NCI-H2081 treated with DMSO at 0.1 percent for 48 hours (cell line): ENCODE measurements at places on chromosomes 11 and 22.

DNA sequence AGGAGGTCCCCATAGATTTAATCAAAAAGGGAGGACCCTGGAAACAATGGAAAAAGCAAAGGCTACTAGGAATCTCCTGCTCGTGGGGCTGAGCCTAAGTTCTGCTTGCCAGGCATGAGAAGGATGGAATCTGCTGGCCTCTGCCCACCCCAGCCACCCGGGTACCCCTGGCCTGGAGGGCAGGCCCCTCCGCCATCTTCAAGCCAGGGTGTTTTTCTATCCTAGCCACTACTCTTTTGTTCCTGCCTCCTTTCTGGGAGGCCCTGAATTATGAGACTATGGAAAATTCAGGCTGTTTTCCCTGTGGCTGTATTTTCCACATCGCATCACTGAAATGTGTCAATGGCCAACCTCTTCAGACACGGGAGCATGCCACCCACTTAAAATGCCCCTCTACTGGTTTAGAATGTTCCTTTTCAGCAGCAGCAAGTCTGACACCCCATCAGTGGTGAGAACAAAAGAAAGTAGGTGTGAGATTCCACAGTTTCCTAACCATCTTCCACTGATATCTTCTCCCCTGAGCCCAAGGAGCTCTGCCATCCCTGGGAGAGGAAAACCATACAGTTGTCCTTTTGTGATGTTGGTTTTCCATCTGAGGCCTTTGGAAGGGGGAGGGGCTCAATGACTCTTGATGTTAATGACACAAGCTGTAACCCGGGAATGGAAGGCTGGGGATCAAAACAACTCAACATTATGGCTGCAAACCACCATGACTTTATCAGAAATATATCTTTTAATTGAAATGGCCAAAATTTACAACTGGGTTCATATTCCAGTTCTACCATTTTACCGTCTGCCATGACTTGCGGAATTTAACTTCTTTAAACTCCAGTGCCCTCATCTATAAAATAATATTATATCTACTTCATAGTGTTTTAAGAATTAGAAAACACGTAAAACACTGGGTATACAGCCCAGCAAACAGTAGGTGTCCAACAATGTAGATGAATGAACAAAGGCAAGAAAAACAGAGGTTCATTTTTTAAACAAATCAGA lies 22.2 kb downstream of the DKK3 start:
- no peak for DNase-seq

DNA sequence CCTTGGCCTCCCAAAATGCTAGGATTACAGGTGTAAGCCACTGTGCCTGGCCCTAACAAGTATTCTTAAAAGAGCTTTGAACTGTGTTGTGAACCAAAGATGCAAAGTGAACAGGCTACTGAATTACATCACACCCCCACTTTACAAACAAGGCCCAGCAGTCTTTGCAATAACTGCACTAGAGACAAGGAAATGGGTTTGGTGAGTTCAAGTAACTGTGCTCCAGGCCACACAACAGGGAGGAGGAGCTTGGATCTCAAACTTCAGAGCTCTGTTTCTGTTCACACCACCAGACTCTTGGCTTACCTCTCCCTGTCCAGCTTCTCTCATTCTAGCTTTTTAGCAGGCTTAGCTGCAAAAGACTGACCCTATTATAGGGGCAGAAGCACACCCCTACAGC lies 30.4 kb upstream of the RASL10A start:
- DNase-seq = no peak

DNA sequence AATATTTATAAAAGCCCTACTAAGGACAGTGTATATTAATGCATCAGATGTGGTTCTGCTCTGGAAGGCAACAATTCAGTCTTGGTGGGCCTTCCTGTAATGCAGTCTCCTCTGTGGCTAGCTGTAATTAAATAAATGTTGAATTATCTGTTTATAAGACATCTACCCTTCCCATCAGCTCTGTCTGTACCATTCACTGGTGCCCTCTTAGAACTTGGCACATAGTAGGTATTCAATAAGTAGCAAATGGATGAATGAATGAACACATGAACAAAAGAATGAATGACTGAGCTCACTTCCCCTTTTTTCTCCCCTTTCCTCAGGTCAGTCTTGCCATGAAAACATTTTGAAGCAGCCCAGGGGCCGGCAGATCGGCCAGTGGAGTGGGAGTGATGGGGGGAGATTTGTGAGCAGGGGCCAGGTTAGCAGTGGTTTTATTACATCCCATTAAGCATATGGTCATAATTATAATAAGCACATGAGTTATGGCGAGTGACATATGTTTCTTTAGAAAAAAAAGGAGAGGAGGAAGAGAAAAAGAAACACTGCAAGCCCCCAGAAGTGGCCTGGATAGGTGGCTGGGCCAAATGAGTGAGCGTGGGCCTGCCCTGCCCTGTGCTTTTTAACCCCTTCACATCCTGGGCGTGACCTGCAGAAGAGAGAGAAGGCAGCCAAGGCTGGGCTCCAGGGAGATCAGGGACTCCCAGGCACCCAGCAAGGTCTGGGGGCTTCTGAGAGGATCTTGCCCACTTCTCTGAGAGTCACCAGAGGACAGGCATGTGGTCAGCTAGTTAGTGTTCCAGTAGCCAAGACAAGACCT lies 48.6 kb upstream of the CD82 start:
- DNase-seq = no peak

GRCh38 chr22:30435674-30436126 lies 10.1 kb downstream of the MTFP1 start:
- DNase-seq = no peak

DNA sequence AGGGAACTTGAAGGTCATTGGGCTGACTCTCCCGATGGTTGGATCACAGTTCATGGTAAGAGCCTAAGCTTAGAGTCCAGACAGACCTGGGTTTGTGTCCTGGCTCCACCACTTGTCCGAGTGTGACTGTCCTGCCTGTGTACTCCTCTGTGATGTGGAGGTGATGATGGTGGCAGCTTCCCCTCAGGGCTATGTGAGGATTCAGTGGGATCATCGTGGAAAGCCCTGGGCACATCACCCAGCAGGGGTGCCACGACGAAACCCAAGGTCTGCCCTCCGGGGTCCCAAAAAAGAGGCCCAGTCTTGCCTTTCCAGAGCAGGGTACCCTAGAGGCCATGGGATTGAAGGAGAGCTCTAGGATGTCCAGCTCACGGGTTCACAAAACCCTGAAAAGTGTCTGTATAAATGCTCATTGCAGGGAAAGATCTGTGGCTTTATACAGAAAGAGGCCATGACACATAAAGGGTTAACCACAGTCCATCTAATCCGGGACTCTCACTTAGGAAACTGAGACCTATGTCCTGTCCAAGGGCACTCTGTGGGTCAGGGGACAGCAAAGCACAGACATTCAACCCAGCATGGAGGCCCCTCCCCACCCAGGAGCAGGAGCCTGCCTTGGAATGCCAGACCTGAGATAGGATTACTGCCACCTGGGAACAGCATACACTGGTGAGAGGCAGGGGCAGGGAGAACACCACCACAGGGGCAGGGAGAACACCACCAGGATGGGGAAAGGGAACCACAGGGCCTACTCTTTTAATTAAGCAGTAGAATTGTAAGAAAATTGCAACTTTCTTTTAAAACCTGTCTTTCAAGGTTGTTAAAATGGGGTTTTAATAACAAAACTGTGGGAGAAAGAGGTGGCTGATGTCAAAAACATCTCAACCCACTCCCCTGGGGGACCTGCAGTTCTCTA lies 51.3 kb downstream of the IGLL5 start:
- DNase-seq = no peak

- DNase-seq = peak; percentile 39
These were observed 321.0 kb downstream of the NTM start for GRCh38 chr11:131691181-131692041.

DNA sequence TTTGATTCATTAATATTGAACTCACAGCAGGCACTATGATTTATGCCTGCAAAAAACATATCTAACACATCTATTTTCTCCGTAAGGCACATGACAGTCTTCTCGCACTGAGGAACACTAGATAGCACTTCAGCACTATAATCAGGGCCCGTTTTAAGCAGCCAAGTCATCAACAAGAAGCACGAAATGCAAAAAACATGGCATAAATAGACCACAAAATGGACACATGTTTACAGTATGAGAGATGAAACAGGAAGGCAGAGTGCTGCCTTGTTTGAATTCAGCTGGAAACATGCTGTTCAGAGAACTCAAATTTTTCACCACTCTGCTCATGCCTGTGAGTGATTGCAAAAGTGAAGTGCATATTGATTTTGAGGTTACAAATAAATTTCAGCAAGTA lies 205.8 kb upstream of the PDGFD start:
- no peak for DNase-seq

- DNase-seq = no peak
These were observed 38.8 kb upstream of the TOLLIP start for GRCh38 chr11:1348146-1348795.

DNA sequence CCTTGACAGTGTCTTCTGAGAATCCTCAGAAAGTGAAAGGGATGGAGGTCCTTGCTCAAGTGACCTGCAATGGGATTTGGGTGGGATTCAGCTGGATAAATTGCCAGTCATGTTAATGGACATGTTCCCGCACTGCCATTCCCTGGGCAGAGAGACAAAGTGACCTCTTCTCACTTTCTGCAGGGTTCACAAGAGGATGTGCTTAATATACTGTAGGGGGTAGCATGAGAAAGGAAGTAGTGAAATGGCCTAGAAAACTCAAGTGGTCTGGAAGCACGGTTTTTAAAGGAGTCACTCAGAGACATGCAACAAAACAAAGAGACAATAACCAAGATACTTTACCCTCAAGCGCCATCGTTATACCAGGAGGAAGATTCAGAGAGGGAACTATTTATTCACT lies 70.2 kb downstream of the NELL1 start:
- no peak for DNase-seq

DNA sequence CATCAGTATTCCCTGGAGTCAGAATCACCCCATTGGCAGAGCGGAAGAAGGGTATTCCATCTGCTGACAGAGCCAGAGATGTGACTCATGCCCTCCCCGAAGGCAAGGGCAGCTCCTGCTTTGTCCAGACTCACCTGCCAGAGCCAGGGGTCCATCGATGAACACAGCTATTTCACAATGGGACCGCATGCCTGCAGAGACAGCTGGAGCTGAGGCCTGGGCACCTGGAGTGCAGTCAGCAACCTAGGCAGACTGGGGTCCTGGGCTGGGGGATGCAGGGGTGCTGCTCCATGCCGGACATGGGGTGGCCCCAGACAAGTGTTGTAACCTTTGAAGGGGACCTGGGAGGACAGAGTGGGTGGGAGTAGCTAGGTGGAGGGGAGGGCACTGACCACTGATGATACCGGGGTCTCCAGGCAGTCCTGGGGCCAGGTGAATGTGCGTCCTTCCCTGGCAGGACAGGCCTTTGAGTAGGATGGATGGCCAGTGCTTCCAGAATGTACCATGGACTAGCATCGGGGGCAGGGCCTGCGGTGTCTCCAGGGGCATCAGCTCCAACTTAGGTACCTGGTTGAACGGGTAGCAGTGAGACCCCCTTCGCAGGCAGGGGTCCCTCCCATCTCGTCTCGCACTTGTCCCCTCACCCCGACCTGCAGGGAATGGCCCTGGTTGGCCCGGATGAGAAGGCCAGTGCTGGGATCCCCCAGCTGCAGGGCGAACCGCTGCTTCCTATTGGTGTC lies 1.7 kb downstream of the TRPT1 start:
- DNase-seq = no peak

GRCh38 chr22:25318081-25318823 lies 98.8 kb downstream of the CRYBB2 start:
- no peak for DNase-seq

- DNase-seq = no peak
These were observed 34.2 kb upstream of the MOB2 start for GRCh38 chr11:1520663-1521267.

DNA sequence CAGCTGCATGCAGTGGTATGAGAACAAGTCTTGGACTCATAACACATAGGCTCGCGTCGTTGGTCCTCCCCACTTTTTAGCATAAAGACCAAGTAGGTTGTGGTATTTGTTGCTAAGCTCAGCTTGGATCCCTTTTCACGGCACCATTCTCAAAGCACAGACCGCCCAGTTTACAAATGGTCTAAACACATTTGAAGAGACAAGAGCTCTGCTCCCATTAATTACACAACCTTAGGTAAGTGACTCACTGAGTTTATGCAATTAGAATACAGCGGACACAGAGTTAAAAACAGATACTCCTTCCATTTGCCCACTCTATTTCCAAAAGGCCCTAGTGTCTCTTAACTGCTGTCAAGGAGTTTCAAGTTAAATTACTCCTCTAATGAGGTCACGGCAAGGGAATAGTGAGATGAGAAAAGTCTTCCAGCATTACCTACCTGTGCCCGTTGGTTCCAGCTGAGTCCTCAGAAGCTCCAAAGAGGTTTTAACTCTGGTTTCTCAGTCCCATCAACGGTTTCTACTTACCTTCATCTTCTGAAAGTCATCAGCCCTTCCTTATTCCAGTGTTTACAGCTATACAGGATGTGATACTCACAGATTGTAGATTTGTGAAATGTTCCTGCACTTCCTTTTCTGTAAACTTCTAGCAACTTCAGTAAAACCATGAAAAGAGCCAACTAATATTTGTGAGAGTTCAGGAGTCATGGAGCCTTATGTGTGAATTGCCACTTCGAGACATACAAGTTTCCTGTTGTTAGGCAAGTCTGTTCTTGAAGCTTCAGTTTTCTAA lies at the start of gene MS4A6A:
MS4A6A (minus strand) TSS at position 543 of the 790 bp plus-strand sequence. CDS start 1,356 bp downstream, outside the sequence.
- no peak for DNase-seq

DNA sequence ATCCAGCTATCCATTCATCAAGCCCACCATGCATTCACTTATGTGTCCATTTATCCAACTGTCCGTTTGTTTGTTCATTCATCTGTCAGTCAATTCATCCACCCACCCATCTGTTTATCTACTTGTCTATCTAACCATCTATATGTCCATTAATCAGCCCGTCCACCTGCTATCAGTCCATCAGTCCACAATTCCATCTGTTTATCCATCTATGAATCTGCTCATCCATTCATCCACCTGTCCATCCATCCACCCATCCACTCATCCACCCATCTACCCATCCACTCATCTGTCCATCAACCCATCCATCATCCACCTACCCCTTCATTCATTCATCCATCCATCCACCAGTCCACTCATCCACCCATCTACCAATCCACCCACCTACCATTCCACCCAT lies 970 bp upstream of the SPI1 start:
- DNase-seq = no peak

GRCh38 chr11:16015741-16016467 lies 340.4 kb downstream of the SOX6 start:
- DNase-seq = no peak

DNA sequence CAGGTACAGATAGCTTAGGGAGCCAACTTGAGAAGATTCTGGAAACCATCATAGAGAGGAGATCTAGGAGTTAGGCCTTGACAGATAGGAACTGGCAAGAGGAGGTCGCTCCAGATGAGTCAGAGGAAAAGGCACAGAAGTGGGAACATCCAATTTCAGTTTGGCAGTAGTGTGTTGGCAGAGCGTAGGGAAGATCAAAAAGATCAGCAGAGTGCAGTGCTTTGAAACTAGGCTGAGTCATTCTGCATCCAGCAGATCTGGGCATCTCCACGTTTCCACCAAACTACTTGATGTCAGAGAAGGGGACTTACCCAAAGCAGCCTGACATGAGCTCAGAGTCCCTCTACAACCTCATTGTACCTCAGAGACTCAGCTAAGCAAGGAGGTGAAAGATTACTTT lies 58.5 kb downstream of the GAB4 start:
- no peak for DNase-seq
